ENCODE measurements at places on chromosomes 3 and 15.

GRCh38 chr15:96583671-96584070, 253.2 kb downstream of the NR2F2 start:
- DNase-seq = no peak

DNA sequence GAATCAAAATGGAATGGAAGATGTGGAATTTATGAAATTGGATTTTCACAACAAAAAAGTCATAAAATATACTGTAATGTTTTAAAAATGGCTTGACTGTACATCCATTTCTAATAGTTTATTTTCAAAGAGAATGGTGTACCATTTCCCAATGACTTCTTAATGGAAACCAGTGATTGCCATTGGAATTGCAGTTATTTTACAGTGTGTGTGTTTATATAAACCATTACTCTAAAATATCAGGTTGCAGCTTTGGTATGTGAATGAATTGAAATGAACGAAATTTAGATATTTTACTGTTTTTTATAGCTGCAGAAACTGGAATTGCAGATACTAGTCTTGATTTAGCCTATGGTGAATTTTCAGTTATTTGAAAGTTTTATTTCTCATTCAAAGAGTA, 165.6 kb downstream of the UBE2E2 start:
- no peak for DNase-seq

DNA sequence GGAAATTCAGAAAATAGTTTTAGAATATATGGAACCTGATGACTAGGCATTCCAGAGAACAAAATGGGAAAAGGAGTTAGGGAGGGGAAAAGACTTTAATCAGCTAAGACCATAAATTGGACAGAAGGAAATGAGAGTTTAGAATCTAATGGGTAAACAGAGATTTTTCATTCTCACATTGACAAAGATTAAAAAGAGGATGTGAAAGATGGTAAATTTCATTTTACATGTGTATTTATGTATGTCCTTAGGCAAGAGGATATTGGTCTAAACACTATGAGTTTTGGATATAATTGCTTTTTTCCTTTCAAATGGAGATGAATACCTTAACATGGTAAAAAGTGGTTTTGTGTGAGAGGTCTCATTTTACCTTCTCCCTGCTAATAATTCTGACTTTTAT, 1021.9 kb downstream of the NSUN3 start:
- DNase-seq = no peak

GRCh38 chr3:13484851-13485590, 4.9 kb downstream of the HDAC11 start:
- DNase-seq = no peak

DNA sequence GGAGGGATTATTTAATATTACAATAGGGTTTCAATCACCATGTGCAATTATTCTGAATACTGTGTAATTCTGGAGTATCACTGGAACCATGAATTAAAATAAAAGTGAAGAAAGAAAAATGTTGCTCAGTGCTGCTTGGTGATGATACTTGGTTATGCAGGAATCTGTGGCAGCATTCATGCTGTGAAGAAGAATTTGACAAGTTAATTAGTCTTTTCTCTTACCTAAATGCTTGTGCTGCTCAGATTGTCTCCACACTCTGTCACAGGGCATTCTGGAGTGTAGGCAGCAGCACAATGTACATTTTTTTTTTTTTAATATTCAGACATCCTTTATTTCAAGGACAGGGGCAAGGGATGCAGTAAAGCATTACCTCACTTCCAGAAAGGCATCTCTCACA, 749.3 kb upstream of the CADM2 start:
- no peak for DNase-seq

DNA sequence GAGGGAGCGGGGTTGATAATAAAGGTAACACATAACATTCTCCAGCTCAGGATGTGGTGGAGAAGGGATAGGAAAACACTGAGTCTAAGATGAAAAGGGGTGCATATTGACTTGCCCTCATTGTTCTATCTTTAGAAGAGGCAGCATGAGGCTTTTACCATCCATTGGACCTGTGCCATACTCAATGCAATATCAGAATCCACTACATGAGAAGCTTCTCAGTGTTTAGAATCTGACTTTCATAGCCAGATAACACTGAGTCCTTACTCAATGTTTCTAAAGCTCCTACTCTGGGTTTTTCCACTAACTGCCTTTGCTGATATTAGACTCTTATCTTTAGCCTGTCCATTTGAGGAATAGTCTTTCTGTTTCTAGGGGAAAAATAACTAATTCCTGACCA, 24.3 kb upstream of the GADL1 start:
- DNase-seq = no peak

GRCh38 chr3:122263058-122263457, 62.0 kb upstream of the CSTA start:
- no peak for DNase-seq

- no peak for DNase-seq
Observed at GRCh38 chr3:186705882-186706780, 11.0 kb upstream of the KNG1 start.

DNA sequence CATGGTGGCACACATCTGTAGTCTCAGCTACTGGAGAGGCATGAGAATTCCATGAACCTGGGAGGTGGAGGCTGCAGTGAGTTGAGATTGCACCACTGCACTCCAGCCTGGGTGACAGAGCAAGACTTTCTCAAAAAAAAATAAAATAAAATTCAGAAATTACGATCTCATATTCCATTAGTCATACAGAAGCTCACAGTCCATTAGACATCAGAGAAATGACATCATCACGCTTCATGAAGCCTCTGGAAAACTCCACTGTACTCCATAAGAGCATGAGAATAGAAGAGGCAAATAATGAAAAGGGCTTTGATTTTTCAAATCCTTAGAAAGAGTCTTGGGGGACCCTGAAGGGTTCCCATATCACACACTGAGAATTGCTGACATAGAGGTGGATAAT, 145.0 kb upstream of the MITF start:
- DNase-seq = no peak

DNA sequence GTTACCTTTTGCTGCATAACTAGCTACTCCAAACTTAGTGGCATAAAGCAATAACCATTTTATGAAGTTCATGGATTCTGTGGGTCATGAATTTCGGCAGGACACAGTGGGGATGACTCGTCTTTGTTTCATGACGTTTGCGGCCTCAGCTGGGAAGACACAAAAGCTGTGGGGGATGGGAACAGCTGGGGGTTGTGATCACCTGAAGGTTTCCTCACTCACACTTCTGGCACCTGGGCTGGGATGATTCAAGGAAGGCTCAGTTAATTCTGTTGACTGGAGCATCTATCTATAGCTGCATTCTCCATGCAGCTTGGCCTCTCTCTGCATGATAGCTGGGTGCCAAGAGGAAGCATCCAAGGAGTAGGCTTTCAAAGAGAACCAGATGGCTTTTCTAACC, 332.8 kb downstream of the ULK4 start:
- no peak for DNase-seq

DNA sequence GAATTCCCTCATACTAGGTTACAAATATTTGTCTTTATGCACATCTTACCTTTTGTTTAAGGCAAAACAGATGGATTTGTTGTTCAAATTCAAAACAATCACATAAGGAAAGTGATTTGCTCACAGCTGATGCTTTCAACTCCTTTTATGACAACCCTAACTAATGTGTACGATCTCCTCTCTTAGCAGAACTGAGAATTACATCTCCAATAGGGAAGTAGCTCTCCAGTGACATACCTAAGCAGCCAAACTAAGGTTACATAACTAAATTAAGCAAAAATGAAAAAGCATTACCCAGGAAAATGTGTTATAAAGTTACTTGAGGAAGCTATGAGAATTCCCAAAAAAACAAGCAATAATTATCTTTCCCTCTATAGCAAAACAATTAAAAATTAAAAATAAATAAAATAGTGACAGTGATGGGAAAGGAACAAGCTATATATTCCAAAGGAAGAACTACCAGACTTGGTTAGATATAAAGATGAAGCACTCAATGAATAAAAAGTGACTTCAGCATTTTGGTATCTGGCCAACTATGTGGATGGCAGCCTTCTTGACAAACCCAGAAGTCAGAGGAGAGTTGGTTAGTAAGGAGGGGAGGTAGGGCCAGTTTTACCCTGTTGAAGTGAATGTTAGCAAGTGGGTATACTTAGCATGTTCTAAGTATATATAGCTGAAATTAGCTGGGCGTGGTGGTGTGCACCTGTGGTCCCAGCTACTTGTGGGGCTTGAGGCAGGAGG, 32.4 kb downstream of the PEAK1 start:
- no peak for DNase-seq

DNA sequence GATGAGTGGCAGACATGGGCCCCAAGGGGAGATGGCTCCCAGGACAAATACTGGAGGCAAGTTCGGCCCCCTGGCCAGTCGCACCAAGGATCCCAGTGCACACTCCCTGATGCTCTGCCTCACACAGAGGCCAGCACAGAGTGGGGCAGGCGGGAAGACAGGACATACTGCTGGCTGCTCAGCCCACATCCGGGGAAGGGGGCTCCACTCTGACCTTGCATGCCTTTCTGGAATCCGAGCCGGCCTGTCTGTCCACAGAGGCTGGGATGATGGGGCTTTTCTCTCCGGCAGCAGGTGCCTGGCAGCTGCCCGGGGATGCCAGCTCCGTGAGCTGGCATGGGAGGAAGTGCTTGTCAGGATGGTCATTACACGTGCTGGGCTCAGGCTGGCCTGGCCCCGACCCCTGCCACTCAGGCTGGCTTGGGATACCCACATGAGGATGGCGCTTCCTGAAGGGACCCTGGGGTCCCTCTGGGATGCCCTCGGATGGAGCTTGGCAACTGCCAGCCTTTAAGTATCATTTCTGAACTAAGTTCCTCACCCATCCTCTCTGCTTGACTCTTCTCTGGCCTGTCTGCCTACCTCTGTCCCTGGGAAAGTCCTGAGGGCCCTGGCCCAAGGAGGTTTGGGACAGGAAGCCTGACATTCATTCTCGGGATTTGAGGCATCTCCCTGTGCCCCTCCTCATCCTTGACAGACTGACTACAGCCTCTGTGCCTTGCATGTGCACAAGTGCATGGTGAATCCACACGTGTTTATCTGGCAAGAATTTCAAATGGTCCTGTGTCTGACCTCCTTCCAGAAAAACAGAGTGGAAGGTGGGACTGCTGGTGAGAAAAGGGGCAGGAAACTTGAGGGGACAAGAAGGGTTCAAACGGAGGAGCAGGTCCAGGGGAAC, 46.5 kb downstream of the EXOG start:
- no peak for DNase-seq

- DNase-seq = no peak
Observed at GRCh38 chr3:45991341-45991740, 4.3 kb downstream of the FYCO1 start.

- no peak for DNase-seq
Observed at GRCh38 chr15:93366387-93367100, 277.5 kb upstream of the RGMA start.

GRCh38 chr3:100216713-100217112, 44.1 kb upstream of the TBC1D23 start:
- no peak for DNase-seq

- DNase-seq = no peak
Observed at GRCh38 chr3:134326760-134327593, 47.3 kb downstream of the AMOTL2 start.

- DNase-seq = no peak
Observed at GRCh38 chr3:119700269-119700919, 2.4 kb upstream of the CFAP91 start.

DNA sequence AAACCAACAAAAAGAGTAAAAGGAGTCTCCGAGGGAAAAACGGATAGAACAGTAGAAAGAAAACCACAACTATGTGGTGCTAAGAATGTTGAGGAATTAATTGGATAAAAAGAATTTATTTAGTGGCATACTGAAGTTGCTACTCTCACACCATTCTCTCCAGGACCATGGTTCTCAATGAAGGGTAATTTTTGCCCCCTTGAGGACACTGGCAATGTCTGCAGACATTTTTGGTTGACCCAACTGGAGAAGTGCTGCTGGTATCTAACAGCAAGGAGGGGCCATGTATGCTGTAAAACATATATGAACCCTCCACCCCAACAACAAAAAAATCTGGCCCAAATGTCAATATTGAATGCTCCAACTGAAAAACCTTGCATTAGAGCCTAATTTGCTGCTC, 85.9 kb upstream of the CSPG5 start:
- DNase-seq = no peak

GRCh38 chr3:153080778-153081240, 81.2 kb upstream of the RAP2B start:
- no peak for DNase-seq

DNA sequence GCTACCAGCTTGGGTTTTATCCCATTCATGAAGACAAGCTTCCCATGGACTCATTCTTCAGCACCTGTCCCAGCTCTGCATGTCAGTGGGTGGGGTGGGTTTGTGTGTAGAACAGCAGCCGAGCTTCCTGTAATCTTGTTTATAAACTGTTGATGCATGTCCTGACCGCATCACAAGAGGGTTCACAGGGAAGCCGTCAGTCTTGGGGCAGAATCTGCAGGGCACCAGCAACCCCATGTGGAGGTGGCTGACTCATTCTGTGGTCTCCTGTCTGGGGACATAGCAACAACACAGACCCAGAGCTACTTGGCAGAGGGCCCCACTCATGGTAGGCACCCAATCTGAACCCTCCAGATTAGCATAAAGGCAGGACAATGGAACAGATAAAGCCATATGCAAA, 35.6 kb downstream of the DAPK2 start:
- DNase-seq = peak; percentile 54

GRCh38 chr15:68234060-68234459, 4.5 kb upstream of the CLN6 start:
- no peak for DNase-seq

DNA sequence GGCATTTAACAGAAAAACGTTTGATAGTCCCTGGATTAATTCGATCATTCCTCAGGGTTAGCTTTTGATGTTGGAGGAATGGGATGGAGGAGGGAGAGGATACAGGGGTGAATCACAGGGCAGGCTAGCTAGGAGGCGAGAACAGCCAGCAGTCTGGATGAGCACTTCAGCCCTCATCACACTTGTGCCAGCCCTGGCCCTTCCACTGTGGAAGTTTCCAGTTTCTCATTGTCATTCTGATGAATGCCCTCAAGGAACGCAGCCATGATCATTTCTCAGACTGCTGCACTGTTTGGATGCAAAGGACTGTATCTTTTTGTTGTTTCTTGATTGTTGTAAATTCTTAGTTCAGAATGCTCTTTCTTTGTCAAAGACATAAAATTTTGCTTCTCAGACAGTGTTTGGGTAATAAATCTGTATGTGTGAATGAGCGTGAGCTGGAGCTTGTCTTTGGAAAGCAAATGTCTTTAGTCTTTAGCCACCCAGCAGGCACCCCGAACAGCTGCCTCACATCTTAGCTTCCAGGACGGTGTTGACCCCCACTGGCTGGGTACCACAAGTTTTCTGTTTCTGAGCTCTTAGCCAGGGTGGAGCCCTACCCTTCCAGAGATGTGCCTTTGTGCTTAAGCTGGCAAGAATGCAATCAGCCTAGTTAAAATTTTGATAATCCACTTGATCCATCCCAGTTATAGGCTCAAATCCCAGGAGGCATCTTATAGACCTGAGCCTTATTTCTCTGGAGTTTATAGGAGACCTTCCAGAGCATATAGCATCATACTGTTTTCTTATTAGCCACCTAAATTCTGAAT, 121.1 kb downstream of the PDCD6IP start:
- DNase-seq = no peak
